ENCODE measurements at places on chromosomes 2 and 18.

- DNase-seq: no peak
Measured at GRCh38 chr2:19505199-19506136, 147.0 kb upstream of the OSR1 start.

DNA sequence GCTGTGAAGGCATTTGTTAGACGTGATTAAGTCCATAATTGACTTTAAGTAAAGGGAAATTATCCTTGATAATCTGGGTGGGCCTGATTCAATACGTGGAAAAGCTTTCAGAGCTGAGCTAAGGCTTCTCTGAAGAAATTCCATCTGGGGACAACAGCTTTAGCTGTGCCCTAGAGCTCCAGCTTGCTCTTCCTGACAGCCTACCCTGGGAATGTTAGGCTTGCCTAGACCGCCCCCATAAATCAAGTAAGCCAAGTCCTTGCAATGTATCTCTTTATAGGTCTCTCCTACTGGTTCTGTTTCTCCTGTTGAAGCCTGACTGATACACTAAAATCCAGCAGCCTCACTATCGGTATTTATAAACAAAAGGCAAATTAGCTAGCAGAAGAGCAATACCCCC, 160.0 kb downstream of the STK39 start:
- no peak for DNase-seq

DNA sequence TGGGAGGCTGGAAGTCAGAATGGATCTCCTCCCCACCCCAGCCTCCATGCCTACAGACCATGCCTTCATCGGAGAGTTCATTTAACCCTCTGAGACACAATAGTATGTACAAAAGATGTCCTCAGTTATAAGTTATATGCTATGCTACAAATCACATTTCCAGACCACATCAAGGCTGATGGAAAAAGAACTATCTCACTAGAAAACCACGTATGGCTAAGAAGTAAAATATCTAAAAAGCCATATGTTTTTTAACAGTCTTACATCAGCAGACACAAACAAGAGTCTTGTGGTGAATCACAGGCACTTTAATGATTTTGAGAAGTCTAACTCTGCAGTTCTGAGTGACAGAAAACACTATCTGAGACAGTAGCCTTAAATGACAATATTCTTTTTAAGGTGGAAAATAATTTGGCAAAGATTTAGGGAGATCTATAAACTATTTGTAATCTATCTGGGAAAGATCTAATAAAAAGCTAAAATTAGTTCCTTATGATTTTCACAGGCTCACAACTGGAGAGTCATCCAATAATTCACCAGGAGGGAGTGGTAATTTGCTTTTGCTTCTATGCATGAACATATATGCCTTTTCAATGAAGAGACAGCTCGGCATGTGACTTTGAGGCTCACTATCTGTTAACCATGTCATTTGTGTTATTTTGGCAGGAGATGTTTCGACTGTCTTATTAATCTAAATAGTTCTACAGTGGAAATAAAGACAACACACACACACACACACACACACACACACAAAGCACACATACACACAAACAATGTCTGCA, 197.5 kb downstream of the IRS1 start:
- DNase-seq: no peak

DNA sequence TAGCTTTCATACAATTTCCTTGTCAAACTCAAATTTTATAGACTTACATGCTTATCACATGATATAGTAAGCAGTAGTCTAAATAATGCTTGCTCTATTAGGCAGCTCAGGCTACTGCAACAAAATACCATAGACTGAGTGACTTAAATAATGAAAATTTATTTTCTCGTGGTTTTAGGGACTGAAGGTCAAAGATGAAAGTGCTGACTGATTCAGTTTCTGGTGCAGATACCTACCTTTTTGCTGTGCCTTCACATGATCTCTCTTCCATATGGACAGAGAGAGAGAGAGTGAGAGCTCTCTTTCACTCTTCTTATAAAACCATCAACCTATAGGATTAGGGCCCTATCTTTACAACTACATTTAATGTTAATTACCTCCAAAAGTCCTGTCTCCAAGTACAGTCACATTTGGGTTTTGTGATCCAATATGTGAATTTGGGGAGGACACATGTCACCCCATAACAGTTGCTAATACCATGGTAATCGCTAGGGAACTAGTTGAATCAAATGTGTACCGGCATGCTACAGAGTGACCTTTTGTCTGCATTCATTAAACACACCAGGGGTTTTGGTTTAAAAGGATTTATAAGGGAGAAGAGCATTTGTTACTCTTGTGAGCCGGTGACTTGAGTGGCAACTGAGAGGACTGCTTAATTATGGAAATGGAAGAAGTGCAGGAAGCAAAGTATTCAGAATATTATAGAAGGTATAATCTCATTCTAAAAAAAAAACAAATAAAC, 723.4 kb upstream of the LRRTM4 start:
- no peak for DNase-seq

DNA sequence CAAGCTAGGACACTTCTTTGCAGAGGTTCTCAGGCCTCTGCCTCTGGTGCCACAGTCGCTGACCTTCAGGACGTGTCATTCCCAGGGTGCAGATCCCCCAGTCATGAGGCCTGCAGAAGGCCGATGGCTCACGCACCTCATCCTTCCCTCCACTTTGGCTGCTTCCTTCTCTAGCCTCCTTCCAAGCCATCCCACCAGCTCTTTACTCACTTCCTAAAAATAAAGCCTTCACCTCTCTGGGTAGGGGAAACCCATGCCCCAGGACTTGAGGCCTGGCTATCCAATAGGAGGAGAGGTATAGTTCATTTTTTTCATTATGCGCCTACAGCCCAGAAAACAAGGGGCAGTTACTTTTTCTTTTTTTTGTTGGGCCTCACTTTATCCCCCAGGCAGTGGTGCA, 91.4 kb downstream of the B3GNT2 start:
- DNase-seq: no peak

DNA sequence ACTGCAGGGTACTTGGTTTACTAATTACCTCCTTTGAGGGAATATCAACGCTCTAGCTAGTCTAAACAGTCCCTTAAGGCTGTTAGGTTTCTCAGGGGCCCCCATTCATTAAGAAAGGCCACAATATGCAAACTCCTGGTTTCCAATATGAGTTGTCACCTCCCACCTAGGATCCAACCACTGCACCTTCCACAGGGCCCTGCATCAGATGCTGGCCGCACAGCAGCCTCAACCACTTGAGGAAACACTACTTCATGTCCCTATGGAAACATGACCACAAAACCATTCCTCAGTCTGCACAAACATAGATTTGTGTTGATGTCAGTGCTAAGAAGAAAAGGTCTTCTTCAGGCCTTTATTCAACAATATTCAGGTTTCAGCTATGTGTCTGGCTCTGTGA, 40.9 kb downstream of the STAT4 start:
- no peak for DNase-seq

DNA sequence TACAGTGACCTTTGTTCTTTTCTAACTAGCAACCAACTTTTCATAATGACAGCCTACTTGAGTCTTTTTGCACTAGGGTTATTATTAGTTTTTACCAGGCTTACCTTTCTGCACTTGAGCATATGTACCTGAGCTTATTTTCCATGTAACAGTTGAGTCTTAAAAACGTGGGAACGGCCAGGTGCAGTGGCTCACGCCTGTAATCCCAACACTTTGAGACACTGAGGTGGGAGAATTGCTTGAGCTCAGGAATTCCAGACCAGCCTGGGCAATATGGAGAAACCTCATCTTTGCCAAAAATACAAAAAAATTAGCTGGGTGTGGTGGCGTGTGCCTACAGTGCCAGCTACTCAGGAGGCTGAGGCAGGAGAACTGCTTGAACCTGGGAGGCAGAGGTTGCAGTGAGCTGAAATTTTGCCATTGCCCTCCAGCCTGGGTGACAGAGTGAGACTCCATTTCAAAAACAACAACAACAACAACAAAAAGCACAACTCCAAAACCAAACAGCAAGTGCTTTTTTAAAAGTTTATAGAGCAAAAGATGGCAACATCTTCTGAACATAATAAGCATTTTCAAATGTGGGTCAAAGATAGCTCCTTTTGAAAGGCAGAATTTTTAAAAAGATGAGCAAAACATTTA, 57.1 kb upstream of the CD28 start:
- DNase-seq: no peak

DNA sequence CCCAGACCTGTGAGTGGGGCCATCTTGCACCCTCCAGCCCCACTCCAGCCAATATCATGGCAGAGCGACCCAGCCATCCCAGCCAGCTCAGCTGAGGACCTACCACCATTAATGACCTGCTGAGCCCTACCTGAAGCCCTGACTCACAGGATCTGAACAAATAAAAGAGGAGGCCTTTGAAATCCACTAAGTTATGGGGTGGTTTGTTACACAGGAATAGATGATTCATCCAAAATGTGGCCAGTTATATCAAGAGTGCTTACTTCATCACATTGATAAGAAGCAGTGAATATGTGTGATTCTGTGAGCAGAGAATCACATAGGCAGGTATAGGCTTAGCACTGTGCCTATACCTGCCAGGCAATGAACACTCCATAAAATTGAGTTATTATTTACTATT, 34.7 kb upstream of the FAM124B start:
- DNase-seq: no peak

DNA sequence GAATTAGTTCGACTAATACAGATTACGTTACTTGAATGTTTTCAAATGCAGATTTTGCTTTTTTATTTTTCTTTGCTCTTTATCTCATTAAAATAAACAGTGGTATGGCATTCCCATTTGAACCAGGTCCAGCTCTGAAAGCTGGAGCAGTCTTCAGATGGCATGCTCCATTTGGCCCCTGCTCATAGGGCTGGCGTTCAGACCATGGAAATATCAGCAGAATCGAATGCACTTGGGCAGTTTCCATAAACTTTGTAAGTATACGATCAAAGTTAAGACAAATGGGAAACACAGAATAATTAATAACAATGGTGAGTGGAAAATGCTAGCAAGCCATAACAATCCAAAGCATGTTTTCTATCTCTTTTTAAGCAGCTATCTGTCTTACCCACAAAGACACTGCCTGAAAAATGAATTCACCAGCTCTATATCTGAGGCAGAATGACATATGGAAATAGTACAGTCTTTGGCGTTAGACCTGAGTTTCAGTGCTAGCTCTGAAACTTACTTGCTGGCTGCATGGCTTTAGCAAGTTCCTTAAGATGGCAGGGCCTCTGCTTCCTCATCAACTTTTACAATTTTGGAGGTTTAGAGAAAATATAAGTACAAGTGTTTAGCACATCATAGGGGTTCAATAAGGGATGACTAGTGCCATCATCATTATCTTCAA, 131.6 kb downstream of the BCL2 start:
- no peak for DNase-seq

DNA sequence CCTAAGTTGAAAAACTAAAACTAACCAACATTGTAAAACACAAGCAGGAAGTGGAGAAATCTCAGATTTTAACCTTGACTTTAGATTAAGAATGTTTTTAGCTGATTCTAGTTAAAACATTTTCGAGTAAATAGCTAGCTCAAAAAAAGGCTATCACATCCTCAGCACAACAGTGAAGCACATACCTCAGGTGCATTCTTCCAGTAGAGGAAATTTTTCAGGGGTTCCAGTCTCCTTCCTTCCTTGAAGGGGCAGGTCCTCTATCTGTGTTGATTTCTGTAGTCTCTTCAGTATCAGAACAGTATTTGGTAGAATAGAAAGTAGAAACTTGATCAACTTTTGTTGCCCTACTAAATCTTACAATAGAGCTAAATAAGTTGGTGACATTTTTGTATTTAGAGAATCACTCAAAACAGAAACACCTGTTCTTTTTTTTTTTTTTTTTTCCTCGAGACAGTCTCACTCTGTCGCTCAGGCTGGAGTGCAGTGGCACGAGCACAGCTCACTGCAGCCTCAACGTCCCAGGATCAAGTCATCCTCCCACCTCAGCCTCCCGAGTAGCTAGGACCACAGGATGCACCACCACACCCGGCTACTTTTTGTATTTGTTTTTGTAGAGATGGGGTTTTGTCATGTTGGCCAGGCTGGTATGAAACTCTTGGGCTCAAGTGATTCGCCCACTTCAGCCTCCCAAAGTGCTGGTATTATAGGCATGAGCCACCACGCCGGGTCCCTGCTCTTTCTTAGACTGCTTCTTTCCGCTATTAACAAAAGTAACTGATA, 6.9 kb upstream of the GPR155 start:
- no peak for DNase-seq

- no peak for DNase-seq
Measured at GRCh38 chr2:144362401-144362800, 157.5 kb downstream of the ZEB2 start.

DNA sequence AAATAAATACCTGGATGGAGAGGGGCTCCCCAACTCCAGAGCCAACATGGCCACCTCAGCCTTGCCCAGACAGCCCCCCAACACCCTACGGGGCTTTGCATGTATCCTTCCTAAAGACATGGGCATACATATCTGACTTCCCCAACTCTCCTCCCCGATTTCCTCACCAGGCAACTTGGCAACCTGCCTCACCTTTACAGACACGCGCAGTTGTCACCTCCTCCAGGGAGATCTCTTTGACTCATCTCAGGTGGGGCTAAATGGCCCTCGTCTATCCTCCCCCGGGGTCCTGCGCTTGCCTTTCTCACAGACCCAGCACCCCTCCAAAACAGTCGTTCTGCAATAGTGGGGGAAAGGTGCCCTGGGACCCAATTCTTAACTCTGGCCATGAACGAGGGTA, 10.6 kb upstream of the BIN1 start:
- no peak for DNase-seq

DNA sequence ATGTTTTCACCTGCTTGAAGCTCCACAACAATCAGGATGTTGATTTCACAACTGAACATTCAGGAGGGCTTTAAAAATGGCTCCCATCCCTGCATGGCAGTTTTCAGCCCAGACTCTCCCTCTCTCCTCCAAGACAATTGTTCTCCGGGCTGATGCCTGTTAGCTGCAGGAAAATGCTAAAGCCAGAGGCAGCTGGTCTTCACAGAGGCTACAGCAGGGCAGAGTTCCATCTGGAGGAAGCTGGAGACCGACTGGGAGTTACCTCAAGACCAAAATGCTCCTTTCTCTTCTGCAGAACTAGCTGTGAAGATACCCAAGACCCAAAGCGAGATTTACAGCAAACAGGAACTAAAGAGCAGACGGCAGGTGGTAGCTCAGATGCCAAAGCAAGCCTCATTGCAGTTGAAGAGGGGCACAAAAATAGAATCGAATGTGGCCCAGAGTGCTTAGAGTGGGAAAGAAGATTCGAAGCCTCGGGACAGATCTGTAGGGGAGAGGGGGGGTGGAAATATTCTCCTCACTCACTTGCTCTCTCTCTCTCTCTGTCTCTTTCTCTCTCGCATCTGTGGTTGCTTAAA, 423.6 kb downstream of the ZNF521 start:
- DNase-seq: no peak

DNA sequence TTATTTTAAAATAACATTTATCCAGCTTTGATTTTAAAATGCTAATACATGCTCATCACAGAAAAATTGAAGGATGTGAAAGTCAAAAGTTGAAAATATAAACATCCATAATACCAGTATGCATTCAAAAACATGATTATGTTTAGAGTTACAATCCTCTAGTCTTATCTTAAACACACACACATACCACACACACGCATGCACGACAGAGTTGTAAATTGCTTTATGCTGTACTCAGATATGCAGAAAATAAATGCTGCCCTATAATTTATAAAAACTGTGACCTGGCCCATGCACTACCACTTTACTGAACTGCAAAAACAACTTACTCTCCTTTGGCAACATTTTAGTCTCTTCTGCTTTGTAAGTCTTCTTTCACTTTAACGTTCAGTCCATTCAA, 793.0 kb upstream of the FANCL start:
- no peak for DNase-seq

Data from GM12891 (cell line).